Osteoblast (primary cell): ENCODE measurements at places on chromosomes 6 and 20. TPM values are rescaled to one million over a fixed set of nuclear protein-coding genes. Genes with fewer than 3 reads are reported as not detected.

Gene CPXM1
- under 0.01 and 0.88 TPM in 2 replicates for total RNA-seq

Gene ZFP57
- total RNA-seq: 0.36 and 0.59 TPM in 2 replicates

Gene HLA-DRB1
- total RNA-seq: 1.1 and 19.7 TPM in 2 replicates

Gene VWA7
- 0.29 and 0.36 TPM in 2 replicates for total RNA-seq

Gene ASIP
- not detected in 2 replicates for total RNA-seq

Gene DEFB124
- not detected in 2 replicates for total RNA-seq

Gene PEDS1
- total RNA-seq: 33.3 and 37.6 TPM in 2 replicates

Gene PPP1R14C
- 3.6 and 3.8 TPM in 2 replicates for total RNA-seq

Gene OLIG3
- not detected in 2 replicates for total RNA-seq

Gene DNAAF9
- 10.6 and 11.2 TPM in 2 replicates for total RNA-seq

Gene VSX1
- not detected in 2 replicates for total RNA-seq

Gene TBXT
- total RNA-seq: not detected in 2 replicates

Gene F13A1
- total RNA-seq: under 0.01 TPM in 2 replicates

Gene SYNCRIP
- 59.4 and 59.8 TPM in 2 replicates for total RNA-seq

Gene CST5
- not detected in 2 replicates for total RNA-seq

Gene GPX6
- not detected in 2 replicates for total RNA-seq
